ENCODE measurements at places on chromosomes 7 and 10.

- DNase-seq, result no peak
These were observed 93.0 kb upstream of the SLC25A13 start for GRCh38 chr7:96414931-96415292.

DNA sequence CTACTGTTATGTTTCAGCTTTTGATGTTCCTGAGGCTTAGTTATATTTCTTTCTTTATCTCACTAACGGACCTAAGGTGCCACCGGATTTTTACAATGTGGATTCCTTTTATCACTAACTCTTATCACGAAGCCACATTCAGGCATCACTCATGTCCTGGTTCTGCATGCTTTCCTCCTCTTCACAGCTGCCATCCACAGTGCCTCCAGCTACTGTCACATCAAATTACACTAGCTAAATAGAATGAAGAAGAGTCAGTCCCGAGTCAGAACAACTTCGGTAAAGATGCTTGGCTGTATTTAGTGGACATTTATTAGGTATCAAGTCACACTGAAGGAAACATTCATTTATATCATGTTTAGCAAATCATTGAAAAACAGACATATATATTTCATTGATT lies 153.2 kb downstream of the NEBL start:
- no peak for DNase-seq

- DNase-seq, result no peak
These were observed 97.7 kb downstream of the BTRC start for GRCh38 chr10:101451667-101452069.

DNA sequence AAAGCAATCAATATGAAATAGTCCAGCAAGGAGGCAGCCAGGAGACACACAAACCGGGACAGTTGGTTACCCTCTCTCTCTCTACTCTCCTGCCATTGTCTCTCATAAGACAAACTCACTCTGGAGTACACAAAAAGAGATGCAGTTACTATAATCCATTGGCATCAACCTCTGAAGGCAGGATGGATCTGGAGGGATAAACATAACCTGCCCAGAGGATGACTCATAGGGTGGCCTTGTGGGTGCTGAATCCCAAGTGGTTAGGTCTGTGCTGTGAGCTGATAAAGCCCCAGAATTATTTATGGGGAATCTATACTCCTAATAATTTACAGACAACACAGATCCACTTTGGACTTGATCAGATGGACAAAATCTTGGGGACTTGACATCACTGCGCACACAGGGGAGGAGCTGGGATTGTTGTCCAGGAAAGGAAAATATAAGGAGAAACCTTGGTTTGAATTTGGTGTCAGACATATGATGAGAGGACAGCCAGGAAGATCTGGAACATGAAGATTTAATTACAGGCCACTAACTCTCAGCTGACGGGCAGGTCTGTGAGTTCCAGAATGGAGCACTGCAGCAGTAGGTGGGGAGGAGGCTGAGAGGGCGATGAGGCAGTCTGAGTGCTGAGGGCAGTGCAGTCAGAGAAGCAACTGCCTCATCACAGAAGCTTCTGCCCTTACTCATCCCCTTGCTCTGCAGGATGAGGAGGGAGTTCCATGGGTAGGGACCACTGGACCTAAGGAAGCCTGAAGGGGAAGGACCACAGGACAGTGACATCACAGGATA lies 113.9 kb upstream of the PRSS58 start:
- no peak for DNase-seq

DNA sequence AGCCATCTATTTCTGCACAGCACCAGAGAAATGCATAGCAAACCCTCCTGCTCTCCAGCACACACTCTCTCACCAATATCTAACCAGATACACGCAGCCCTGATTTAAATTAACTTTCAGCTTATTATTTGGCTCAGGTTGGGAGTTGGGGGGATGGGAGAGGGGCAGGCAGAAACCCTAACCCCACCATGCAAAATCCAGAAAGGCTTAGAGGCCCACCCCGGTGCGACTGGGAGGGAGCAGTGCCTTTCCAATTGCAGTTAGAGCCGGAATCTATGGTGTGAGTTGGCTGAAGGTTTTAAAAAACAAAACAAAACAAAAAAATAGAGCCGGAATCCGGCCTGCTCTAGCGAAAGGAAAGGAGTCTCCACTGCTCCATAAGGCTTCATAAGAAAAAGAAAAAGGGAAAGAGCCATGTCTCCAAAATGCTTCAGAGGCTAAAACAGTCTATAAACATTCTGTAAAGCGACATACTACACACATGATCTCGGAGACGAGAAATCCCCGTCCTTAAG lies 2.9 kb downstream of the IGF2BP3 start:
- no peak for DNase-seq

DNA sequence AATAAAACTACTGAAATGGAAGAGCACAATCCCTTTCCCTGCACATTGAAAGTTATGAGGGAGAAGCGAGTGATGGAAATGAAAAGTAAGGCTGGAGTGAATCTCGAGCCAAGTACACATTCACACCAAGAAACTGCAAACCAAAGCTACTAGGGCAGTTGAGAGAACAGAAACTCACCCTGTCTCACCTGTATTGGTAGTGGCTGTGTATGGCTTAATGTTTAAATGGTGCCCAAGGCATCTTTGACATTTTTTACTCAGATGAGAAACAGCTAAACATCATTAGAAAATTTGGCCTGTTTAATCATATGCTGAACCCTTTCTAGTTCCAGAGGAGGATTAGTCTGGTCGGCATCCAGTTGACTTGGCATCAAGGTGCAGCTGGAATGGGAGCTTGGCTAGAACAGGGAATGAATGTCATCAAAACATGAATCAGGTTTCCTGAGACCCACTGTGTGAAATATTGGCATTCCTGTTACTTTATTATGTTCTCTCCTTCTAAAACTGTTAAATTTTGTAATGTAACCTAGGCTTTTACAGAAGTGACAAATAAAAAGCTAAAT lies 840.8 kb downstream of the GRM8 start:
- DNase-seq, result no peak

DNA sequence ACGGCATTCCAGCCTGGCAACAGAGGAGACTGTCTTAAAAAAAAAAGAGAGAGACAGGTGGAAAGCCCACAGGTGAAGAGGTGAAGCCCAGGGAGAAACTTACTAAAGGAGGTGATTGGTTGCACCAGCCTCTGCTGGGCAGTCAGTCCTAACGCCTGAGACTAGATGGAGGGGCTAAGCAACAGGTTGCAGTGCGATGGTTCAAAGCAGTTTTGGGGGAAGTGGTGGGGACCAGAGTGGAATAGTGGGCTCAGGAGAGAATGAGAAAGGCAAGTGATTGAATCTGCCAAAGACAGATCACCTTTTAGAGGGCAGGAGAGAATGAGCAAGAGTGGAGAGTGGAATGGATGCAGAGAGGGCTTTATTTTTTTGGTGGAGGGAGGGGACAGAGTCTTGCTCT lies 100.0 kb upstream of the KCTD7 start:
- no peak for DNase-seq

- DNase-seq, result no peak
These were observed 923 bp downstream of the TRIL start for GRCh38 chr7:28957064-28957750.

DNA sequence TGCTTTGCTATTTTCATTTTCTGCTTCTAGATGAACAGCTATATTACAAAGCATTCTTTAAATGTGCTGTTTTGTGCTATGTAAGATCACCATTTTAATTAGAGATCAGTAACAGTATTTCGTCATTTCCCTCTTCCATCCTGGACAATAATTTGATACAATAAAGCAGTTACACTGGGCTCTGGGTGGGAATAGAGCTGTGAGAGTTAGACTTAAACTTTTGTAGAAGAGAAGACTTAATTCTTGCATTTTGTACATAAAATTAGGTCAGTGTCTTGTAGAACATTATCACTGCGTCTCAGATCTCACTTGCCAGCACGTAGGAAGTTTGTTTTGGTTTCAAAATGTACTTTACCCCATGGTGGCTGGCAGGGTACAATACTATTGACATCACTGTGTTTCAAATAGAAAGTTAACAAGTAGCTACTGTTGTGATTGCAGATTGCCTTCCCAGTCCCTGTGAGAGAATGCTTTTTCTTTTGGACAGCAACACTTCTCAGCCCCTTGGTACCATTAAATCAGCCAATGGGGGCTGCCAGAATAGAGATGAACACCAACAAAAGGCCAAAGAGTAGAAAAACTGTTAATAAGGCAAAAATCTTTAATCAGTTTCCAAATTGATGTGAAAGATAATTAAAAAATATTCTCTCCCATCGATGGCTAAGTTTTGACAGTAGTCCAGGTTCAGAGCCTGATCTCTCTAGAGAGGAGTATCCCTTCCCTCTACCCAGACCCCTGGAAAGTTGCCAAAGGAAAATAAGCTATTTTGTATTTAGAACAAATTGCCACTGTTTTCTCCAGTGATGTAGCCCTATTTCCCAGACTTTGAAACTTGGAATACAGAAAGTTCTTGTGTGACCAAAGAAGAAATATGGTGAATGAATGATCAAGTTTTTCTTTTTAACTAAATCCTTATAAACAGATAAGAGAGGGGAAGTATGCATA lies 35.1 kb downstream of the SMNDC1 start:
- DNase-seq, result no peak

DNA sequence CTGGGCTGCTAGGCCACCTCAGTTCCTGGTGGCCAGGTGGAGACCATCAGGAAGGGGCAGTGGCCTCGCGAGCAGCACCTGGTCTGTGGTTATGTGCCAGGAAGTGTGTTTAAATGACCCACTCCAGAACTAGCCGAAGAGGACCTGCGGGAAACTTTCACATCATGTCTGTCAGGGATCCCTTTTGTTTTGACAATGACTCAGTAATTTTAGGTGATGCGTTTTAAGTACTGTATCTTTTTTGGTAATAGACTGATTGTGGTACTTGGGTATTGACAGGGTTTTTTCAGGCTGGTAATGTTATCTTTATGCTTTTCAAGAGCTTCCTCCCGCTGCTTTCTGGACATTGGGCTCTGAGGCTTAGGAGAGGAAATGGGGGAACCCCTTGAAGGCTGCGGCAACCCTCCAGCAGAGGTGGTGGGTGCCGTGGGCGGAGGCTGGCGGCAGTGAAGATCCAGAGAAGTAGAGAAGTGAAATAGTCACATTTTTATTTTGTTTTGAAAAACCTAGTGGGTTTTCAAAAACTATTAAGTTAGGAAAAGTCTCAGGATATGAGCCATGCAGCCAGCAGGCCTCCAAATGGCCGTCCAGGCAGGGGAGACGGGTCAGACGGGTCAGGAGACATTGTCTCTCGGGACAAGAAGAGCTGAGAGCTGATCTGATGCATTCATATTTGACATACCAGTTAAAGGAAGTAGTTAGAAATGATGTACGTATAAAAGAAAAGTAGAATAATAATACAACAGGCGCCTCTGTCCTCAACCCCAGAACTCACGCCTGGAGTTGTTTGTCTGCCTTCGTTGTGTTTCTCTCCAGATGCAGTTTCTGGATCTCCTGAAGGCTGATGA lies 27.7 kb downstream of the PPP2R2D start:
- no peak for DNase-seq

DNA sequence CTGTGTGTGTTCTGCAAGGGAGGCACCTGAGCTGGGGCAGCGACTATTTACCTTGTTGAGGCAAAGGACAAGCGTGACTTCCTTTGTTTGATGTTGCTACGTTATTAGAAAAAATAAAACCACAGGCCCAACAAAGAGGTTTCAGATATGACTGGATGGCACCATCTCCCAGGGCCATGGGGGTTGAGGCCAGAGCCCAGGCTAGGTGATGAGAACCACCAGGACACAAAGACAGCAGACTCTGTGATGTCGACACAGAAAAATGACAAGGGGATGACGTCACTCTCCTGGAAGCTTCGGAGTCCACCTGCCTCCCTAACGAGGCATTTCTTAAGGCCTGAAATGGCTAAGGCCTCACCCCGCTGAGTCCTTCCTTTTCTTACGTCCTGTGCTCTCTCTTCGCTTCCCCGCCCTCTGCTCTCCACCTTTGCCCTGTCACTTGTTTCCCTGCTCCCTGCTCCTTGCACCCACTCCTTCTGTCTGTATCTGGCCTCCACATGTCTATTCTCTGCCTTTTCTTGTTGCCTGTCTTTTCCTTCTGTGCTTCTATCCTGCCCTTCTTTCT lies 83.0 kb upstream of the ADRB1 start:
- no peak for DNase-seq

DNA sequence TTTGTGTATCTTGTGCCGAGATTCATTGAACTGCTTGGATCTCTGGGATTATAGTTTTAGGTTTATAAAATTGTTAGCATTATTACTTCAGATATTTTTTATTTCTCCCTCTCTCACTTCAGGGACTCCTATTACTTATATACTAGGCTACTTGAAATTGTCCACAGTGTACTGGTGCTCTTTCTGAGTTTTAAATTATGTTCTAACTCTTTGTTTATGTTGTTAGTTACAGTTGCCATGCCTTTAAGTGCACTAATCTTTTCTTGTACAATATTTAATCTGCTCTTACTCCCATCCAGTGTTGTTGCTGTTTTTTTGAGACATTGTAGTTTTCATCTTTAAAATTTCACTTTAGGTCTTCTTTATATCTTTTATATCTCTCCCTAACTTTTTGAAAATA lies 13.1 kb downstream of the PLEKHS1 start:
- DNase-seq, result no peak

GRCh38 chr10:88592906-88593305 lies 6.3 kb downstream of the LIPJ start:
- no peak for DNase-seq

DNA sequence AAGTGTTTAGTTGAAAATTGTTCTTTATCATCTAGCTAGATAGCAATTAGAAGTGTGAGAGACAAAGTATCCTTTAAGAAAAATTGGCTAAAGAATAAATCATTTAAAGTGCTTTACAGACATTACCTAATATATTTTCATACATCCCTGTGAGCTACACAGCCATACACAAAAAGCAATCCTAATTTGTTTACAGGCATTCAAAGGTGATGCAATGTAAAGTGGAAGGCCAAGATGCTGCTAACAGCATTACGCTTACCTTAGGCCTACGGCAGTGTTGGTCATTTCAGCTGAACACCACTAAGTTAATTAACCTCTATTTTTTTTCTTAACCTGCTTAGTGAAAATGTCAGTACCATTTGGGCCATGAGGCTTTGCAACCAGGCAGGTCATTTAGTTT lies 10.7 kb upstream of the CASD1 start:
- DNase-seq, result no peak

DNA sequence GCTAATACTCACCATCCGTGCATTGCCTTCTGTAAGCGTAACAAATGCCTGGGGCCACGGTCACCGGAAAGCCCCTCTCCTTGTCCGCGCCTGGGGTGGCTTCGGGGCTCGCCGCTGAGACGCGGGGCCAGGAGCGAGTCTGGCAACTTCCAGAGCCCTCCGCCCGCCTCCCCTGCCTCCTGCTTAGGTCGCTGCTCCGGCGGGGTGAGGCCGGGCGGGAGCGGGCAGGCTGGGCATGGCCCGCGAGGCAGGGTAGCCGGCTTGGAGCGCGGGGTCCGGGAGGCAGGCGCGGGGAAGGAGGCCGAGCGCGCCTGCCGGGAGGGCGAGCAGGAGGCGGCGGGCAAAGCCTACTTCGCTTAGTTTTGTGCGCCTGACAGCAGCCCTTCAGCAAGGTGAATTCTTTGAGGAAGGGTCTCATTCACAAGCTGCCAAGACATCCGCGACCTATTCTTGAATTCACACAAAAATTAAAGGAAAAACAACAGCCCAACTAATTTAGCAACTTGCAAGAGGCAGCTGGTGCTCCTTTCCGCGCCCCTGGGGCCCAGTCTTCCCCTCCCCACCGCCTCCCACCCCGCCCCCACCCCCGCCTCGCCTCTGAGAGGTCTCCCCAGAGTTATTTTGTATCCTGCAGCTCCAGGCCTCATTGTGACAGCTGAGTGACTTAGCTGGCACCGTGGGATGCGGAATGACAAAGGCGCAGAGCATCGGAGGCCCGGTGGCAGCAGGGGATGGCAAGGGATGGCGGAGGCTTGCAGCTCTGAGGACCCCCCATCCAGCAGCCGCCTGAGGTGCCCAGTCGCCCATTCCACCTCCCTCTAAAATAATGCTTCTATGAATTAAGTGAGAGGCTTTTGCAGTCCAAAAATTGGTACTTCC lies 12.8 kb upstream of the KAT6B start:
- no peak for DNase-seq
